CD4-positive, alpha-beta T cell treated with Interferon alpha-2 for 1 hour (primary cell): ENCODE measurements at places on chromosomes 4 and X.

DNA sequence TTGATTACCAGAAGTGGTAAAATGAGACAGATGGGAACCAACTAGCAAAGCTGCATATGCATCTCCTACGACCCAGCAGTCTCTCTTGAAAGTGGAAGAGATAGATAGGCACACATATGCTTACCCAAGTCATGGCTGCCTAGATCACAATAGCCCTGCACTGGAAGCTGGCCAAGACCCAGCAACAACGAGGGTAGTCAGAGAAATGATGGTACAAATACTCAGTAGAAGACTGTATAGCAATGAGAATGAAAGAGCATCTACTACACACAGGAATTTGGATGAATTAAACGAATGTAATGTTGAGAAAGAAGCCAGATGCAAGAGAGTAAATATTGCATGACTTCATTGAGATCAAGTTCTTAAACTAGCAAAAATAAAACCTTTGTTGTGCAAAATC, 100.3 kb upstream of the FAT1 start:
- no peak for DNase-seq

DNA sequence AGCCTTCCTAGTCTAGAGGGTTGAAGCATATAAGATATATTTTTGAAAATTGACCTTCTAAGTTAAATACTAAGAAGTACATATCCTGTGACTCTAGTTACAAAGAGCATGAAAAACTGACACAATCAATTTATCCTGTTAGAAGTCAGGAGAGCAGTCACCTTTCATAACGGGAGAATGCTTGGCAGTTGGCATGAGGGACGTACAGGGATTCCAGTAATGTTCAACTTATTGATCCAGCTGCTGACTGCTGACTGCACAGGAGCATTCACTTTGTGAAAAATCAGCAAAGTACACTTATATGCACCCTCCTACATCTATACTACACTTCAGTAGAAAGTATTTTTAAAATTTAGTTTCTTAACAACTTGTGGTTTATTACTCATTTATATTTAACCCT, 4.2 kb downstream of the ADAMTS3 start:
- no peak for DNase-seq

DNA sequence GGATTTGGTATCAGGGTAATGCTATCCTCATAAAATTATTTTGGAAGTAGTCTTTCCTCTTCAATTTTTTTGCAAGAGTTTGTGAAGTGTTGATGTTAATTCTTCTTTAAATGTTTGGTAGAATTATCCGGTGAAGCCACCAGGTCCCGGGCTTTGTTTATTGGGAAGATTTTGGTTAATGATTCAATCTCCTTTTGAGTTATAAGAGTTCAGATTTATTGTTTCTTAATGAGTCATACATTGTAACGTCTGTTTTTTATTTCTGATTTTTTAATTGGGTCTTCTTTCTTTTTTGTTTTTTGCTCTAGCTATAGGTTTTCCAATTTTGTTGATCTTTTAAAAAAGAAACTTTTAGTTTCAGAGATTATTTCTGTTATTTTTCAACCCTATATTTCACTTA, 412.3 kb downstream of the PDGFC start:
- no peak for DNase-seq

DNA sequence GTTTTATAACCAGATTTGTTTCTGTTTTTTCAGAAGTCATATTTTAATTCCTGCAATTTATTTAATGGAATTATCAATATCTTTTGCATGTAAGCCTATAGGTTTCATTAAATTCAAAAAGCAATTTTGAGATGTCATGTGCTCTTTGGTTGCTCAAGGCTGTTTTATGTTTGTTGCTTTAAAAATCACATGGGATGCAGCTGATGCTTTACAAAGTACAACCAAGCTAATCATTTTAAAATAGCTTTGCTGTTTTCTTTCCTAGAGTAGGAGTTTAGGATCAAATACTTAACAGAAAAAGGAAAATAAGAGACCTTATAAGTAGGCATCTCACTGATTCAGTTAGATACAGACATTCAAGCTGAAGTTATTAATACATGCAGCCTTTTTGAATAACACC, 11.3 kb downstream of the CPEB2 start:
- DNase-seq = no peak

DNA sequence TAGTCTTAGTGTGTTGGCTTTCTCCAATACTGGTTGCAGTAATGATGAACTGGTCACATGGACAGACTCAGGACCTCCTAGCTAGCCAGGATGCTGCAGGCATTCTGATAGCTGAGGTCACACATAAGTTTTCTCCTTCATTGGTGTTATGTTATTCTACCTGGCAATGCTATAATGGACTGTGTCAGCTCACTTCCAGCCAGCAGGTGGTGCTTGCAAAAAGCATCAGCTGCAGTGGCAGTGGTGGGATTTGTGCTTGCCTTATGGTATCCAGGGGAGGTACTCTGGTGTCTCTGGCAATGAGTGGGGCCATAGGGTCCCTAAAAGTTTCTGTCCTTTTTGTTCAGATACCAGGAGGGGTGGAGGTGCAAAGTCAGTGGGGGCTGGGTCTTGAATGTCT, 33.6 kb downstream of the ZNF330 start:
- no peak for DNase-seq

DNA sequence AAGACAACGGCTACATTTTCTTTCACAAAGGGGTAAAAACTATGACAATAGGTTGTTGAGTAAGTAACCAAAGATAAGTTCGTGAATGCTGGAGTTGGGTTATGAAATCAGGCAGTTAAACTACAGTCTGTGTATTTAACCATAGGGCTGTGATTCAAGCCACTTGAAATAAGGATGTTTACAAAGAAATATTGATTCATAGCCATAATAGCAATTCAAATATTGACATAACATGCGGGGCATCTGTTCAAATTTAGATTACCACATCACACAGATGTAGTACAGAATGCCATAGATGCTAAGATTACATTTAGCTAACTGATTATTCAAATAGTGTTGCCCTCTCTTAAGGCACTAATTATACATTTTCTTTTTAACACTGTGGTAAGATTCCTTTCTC, 364.1 kb downstream of the FSTL5 start:
- DNase-seq = no peak

DNA sequence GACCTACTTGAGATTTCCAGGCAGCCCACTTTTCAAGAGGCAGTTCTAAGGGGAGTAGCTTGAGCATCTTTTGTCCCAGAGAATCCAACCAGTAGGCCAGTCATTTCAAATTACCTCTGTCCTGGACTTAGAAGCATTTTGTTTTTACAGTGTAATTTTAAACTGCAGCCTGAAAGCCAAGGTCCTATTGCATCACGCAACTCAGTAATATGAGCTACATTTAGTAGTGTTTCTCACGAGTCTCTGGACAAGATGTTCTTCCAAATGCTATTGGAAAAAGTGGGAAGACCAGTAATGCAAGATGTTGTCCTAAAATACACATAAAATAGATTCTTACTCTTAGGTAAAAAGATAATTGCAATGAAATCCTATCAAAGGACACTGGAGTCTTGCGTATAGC, 182.5 kb upstream of the ARX start:
- no peak for DNase-seq

- DNase-seq = no peak
These were observed 24.4 kb upstream of the SH3KBP1 start for GRCh38 chrX:19911784-19912183.
